Activated T-cell treated with anti-CD3 and anti-CD28 coated beads for 48 hours (primary cell): ENCODE measurements at places on chromosomes 3 and 15.

DNA sequence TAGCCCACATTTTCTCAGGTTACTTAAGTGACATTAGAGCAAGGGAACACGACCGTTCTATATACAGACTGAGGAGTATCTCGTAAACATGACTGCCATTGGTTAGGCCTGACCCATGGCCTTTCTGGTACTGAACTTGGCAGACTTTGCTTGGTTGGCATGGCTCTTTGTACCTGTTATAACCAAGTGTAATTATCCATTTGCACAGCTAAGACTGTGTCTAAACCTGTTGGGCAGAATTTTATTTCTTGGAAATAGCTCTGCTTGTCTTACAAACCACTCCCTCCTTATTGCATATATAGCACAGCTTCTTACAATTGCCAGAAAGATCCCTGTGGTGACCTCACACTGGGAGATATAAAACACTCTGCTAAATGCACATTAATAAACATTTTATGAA, 106.9 kb downstream of the P2RY1 start:
- no peak for DNase-seq

GRCh38 chr3:121786485-121786884, 36.9 kb upstream of the GOLGB1 start:
- DNase-seq, result no peak

- no peak for DNase-seq
Measured at GRCh38 chr3:111882799-111883198, 23.7 kb downstream of the PHLDB2 start.

DNA sequence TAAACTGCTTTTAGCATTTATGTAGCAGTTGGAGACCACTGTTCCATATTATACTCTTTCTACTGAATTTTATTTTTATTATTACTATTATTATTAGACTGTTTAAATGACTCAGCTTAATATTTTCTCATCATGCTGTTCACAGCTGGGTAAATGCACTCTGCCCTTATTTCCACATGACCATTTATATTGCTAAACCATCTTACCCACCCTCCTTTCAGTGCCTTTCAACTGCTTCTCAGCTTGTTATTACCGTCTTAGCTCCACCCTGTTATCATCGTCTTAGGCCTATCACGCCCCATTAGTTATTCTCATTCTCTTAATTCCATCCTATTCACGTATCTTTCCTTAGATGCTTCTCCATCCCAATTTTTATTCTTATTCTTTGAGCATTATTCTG, 212.6 kb downstream of the GAP43 start:
- no peak for DNase-seq

DNA sequence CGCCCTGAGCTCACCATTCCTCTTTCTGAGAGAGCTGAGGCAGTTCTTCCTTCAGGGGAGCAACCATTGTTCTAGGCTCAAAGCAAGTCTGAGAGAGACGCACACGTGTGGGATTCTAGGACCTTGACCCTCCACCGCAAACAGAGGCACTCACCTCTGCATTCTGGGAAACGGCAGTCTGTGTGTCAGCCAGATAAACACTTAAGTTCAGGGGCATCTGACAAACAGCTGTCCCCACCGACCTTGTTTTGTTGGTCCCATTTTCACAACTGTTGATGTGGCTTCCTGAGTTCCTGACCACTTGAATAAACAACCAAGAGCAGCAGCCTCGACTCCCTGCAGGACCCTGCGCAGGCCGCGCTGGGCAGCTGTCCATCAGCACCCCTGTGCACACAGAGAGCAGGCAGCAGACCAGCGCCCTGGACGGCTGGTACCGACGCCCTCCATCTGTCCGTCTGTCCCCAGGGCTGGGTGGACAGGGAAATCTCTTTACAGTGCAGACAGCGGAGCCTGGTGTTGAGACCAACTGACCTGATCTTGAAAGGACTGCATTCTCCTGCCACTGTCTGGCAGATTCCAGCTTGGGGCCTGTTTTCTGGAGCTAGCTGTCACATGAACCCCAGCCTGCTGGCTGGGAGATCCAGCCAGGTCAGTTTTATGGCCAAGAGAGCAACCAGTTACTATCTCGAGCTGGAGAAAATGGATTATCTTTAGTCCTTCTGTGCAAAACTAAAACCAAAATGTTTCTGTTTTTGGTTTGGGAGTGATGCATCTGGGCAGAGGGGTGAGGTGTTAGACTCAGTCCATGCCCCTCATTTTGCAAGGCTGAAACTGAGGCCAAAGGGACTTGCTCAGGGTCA, 64.2 kb downstream of the FAM43A start:
- DNase-seq, result no peak

DNA sequence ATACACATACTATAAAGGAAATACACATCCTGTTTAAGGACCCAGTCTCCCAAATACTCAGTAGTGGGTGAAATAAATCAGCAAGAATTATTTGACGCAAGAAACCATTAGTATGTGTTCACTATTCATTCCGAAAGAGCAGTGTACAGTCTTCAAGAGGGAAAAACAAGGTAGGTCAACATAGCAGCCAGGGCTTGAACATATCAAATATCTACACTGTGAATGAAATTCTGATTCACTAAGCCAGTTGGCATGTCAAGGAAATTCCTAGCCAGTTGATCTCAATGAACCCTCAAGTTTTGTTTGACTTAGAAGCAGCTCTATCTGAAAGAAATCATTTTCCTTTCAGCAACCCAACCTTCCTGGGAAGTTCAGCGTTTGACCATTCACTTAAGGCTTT, 99.0 kb downstream of the CNTN3 start:
- DNase-seq, result no peak

DNA sequence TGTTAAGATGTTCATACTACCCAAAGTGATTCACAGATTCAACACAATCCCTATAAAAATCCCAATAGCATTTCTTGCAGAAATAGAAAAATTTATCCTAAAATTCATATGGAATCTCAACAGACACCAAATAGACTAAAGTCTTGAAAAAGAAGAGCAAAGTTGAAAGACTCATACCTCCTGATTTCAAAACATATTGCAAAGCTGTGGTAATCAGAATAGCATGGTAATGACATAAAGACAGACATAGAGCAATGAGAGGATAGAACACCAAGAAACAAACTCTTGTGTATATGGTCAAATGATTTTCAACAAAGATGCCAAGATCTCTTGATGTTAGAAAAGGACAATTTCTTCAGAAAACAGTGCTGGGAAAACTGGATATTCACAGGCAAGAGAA, 8.3 kb downstream of the GLB1 start:
- DNase-seq, result no peak
